ENCODE measurements at places on chromosomes 4 and X.

GRCh38 chrX:15514279-15514678 is 13.7 kb downstream of the BMX start:
- DNase-seq: no peak

GRCh38 chr4:51895158-51895557 is 52.2 kb downstream of the DCUN1D4 start:
- DNase-seq: no peak

- DNase-seq: no peak
These were observed 88.3 kb downstream of the BCOR start for GRCh38 chrX:40009462-40009851.

- no peak for DNase-seq
These were observed 29.5 kb upstream of the NUP54 start for GRCh38 chr4:76177709-76178108.

GRCh38 chrX:21840193-21840545 is 752 bp downstream of the MBTPS2 start:
- no peak for DNase-seq

DNA sequence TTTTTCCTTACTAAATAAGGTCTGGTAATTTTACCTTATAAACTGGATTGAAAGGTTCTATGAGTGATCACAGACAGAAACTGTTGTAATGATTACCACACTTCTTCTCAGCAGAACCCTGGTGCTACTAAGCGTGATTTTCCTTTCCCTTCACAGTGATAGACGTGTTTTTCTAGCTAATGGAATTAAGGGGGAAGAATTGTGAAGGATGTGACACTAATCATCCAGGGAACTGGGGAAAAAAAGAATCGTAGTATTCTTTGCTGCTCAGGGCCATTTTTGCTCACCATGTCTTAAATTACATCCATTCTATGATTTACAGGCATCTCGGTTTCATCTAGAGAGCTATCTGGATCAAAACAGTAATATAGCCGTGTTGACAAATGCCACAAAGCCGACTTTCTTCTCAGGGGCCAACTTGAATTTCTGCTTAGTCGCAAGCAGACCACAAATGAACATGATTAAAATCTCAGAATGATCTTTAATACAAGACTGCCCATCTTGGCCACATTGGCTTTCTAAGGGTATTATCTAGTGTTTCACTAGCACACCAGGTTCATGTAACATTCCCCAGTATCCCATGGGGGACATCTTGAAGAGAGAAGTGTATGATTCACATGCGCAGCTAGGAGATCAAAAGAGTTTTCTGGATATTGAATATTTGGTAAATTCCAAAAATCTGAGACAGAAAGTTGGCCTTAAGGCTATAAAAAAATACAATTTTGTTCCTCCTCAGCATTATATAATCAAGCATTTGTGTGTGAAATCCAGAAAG is 154.0 kb downstream of the UGT8 start:
- no peak for DNase-seq

DNA sequence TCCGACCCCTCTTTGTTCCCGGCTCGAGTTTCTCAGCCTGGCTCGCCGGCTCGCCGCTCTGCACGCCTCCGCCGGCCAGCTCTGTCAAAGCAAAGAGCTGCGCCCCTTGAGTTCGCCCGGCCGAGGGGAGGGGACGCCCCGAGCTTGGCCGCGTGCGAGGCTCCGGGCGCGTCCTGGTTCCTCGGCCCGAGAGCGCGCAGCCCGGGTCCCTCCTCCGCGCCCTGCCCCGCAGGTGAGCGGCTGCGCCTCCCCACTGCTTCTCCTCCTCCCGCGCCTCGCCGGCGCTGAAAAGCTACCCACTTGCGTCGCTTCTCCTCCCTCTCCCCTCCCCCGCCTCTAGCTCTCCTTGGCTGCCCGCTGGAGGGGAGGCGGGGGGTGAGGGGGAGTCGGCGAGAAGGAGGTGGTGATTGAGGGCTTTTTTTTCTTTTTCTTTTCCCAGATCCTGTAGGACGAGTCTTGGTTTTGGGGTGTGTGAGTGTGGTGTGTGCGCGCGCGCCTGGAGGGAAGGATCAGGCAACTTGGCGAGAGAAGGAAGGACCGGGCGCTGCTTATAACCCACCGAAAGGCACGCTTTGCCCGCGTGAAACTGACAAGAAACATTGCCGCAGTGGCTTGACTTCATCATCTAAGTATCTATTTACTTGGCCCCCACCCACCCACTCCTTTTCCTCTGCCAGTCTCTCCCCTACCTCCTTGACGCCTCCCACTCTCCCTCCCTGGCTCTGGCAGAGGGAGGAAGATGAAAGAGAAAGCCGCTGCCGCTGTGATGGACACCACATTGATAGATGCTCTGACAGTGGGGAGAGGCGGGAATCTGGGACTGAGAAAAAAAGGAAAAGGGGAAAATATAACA is at the start of gene LEF1:
Gene LEF1, minus strand, starts transcription at position 262 of the 853 bp plus-strand sequence. CDS start 1,165 bp downstream, outside the sequence.
- DNase-seq: no peak

DNA sequence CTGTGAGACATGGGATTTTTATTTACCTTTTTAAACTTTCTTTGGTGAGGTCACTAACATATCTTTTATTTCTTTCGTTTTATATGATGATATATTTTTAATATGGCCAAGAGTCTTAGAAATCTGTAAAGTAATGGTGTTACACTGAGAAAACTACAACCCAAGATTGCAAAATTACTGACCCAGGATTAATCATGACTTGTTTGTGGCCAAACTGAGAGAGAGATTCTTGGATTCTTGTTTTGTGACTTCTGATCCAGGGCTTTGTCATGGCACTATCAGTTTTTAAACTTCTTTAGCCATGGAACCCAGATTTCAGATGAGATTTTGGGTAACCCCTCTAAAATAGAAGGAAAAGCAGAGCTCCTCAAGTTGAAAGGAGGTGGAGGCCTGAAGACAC is 42.0 kb downstream of the SGMS2 start:
- no peak for DNase-seq

- DNase-seq: no peak
These were observed 14.5 kb downstream of the LNX1 start for GRCh38 chr4:53576676-53577372.

- no peak for DNase-seq
These were observed 92.5 kb downstream of the FBXL5 start for GRCh38 chr4:15562623-15563022.

- no peak for DNase-seq
These were observed 14.0 kb upstream of the PITX2 start for GRCh38 chr4:110636680-110637407.

DNA sequence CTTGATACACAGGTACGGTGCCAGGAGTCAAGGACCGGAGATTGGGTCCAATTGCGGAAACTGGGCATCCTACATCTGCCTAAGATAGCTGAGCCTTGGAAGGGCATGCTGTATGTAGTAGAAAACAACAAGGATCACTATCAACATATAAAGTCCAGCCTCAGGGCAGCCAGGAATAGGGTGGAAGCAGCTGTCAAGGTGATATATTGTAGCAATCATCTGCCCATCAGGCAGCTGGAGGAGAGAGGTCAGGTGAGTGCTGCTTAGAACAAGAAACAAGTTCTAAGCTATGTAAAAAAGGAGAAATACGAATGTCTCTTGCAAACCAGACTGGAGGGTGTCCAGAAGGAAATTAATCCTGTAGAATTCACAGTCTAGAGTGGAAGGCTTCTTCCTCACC is 34.8 kb downstream of the KCNE5 start:
- DNase-seq: no peak

GRCh38 chrX:155144926-155145325 is 71.3 kb upstream of the VBP1 start:
- DNase-seq: no peak

GRCh38 chr4:22957774-22958309 is 265.1 kb downstream of the GBA3 start:
- DNase-seq: no peak

GRCh38 chr4:77347351-77347966 is 190.5 kb downstream of the CCNG2 start:
- no peak for DNase-seq

DNA sequence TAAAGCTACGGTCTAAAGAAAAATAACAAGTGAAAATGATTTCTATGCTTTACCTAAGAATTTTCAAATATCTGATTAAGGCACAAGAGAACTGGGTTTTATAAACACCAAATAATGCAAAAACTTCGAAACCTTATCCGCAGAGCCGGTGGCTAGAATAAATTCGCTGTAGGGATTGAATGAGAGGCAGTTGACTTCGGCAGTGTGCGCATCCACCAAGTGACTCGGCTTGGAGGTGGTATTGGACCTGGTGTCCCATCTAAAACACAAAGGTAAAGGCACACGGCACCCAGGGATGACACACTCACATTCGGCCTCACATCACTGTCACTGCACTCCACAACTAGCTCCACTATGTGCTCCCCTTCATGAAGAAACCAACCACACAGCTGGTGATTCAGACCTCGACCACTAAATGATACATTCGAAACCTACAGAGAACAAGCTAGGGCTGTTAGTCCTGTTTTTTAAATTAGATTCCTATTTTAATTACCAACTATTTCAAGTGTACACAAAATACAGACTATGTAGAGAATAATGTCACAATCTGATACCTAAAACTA is 17.5 kb downstream of the RBBP7 start:
- no peak for DNase-seq

- DNase-seq: no peak
These were observed 46.8 kb downstream of the GSTCD start for GRCh38 chr4:105755375-105755774.

DNA sequence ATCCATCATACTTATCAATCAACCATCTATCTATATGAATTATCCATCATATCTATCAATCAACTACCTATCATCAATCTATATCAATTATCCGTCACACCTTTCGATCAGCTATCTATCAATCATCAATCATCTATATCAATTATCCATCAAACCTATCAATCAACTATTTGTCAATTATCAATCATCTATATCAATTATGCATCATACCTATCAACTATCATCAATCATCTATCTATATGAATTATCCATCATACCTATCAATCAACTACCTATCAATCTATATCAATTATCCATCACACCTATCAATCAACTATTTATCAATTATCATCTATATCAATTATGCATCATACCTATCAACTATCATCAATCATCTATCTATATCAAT is 70.6 kb upstream of the PPP2R3B start:
- DNase-seq: no peak

GRCh38 chr4:39464886-39465501 is 6.1 kb downstream of the LIAS start:
- DNase-seq: peak; percentile 0

GRCh38 chr4:158347556-158347955 is 137.3 kb downstream of the TMEM144 start:
- DNase-seq: no peak

GRCh38 chr4:109878355-109878754 is 30.4 kb downstream of the LRIT3 start:
- no peak for DNase-seq

GRCh38 chrX:119516157-119516702 is 48.0 kb downstream of the SLC25A5 start:
- peak; percentile 44 for DNase-seq

DNA sequence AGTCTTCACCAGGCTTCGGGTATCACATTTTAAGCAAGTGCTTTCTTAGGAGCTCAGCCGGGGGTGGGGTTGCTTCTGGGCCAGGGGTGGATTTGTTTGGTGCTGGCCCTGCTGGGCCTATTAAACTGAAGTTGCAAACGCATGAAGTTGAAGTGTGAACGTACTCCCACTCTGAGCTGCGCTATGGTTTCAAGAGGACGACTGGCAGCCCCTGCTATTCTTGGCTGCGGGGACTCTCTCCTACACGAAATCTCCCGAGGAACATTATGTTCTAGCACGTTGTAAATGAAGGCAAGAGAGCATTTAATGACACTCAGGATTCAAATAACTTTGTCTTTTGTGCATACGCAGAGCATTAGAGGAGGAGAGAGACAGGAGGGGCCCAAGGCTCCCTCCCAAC is 401.3 kb upstream of the BOD1L1 start:
- DNase-seq: no peak

- no peak for DNase-seq
These were observed 31.5 kb upstream of the DIPK2B start for GRCh38 chrX:45232139-45232538.

- DNase-seq: no peak
These were observed 14.3 kb downstream of the CASK start for GRCh38 chrX:41909068-41909467.

DNA sequence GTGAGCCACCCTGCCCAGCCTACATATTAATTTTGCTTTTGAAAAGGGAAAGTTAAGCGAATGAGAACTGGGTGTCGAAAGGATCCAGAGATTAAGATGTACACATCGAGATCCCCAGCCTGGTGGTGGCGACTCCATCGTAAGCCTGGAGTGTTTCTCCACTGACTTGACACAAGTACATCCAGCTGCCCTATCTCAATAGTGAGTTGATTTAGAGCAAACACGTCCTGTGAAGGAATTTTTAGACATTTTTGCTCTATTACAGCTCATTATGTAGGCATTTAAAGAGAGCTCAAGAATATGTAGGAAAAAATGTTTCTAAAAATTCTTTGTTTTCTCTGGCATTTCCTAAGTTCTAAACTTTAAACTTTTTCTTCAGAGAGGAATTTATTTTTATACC is 11.7 kb upstream of the CLDN34 start:
- DNase-seq: no peak

DNA sequence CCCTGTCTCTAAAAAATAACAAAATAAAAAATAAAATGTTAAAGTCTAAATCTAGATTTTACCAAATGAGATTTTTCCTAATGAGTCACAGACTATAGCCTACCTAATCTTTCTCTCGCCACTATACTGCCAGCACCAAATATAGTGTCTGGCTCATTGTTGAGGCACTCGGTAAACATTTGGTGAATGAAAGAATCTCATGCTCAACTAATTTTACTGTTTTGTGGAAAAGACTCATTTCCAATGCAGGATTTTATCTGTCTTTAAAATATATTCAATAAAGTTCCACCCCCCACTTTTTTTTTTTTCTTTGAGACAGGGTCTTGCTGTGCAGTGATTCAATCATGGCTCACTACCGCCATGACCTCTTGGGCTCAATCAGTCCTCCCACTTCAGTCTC is 71.5 kb downstream of the PLS3 start:
- no peak for DNase-seq

DNA sequence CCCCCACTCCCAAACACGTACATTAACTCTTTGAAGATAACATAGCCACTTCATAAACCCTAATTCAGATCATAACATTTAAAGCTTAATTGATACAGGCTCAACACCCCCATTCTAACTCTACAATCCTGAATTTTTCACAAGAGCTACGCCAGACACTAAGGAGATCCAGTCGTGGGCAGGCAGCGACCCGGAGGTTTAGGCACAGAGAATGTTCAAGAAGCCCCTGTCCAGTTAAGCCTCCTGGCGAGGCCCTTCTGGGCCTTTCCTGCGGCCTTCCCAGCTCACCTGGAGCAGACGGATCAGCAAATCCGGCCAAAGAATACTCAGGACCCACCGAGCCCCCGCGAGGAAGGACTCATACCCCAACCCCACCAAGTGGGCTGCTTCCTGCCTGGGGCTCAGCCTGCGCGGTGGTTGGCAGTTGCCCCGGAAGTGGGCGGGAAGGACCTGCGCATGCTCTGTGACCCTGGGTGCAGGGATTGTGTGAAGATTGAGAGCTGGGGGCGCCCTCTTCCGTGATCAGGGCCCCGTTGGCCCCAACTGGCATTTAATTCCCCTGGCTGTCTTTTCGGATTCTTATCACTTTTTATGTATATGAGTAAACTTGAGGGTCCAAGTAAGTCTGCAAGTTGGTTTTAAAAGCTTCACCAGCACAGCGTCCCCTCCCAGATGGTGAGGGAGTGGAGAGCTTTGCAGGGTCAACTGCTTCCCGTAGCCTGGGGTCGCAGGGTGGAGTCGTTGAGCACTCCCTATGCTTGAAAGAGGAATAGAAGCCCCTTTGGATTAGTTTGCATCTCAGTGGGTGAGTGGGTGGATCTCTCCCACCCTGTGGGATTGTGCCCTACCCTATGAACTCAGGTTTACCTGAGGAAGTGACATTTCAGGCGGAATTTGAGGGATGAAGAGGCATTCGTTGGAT is at the start of gene TRIM61:
Gene TRIM61, minus strand, starts transcription at position 415 of the 922 bp plus-strand sequence. CDS start 7,655 bp downstream, outside the sequence.
- no peak for DNase-seq
